ENCODE measurements at places on chromosomes 7 and 10. TPM values are rescaled to one million over a fixed set of nuclear protein-coding genes. Genes with fewer than 3 reads are reported as not detected.

SLC25A28 gene
- total RNA-seq = 16.0 TPM

GAD2 gene
- not detected for total RNA-seq

NPY4R2 gene
- total RNA-seq = 5.6 TPM

SCRN1 gene
- total RNA-seq = 99.8 TPM

SLC18A2 gene
- total RNA-seq = 1.9 TPM

NANOS1 gene
- total RNA-seq = 5.9 TPM

CALHM1 gene
- total RNA-seq = not detected

CLDN4 gene
- total RNA-seq = 162 TPM

ESYT2 gene
- total RNA-seq = 60.8 TPM

GBX1 gene
- total RNA-seq = not detected

ANKRD30A gene
- total RNA-seq = 1.5 TPM

AGR3 gene
- total RNA-seq = not detected

SAMD9 gene
- total RNA-seq = 4.2 TPM

DNA sequence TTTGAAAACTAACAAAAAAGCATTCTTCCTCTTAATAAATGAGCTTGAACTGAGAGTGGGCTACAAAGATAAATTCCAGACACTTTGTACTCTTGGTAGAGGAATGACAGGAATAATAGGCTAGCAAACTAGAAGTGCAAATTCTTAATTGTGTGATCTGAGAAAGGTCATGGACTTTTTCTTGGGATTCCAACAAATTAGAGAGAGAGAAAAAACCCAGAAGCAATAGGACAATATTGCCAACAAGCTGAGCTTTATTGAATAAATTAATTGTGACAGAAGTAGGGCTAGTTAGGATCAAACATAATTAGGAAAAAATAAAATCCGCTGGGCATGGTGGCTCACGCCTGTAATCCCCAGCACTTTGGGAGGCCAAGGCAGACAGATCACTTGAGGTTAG is 41.4 kb upstream of the LAMB1 start:
- DNase-seq = no peak

- DNase-seq = no peak
Measured at GRCh38 chr7:138363721-138364120, 96.3 kb upstream of the TRIM24 start.

GRCh38 chr10:22702348-22702747 is 12.0 kb downstream of the PIP4K2A start:
- DNase-seq = no peak

DNA sequence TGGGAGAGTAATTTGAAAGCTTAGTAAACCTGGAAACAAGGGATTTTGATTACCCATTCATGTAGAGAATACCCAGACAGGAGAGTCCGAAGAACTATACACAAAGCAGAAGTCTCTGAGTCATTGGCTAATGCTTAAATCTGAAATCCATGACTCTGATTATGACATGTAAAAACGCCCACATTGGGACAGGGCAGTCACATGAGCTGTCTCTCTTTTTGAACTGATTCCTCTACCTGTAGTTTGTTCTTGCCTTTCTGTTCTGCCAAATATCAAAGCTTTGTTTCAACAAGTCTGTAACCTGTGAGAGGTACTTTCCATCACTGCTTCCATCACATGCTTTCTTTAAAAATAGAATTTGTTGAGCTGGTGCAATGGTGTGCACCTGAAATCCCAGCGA is 4.3 kb upstream of the GPNMB start:
- DNase-seq = no peak

GRCh38 chr10:88657901-88658300 is 6.3 kb upstream of the LIPF start:
- no peak for DNase-seq

- DNase-seq = no peak
Measured at GRCh38 chr10:80197972-80198916, 7.1 kb downstream of the ANXA11 start.

DNA sequence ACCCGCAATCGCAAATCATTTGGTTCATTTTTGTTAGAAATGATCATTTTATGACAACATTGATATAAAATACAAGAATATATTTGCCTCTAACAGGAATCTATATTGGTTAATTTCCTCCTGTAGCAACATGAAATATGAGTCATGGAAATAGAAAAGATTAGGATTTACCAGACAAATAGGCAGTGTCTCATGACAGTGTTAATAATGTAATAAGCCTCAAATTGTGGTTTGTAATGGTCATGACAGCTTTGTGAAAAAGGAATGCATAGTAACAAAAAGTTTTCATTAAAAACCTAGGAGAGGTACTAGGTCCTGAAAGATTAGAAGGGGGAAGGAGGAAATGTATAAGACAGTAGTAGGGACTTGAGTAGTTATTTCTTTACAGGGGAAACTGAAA is 7.9 kb upstream of the SLK start:
- DNase-seq = no peak

DNA sequence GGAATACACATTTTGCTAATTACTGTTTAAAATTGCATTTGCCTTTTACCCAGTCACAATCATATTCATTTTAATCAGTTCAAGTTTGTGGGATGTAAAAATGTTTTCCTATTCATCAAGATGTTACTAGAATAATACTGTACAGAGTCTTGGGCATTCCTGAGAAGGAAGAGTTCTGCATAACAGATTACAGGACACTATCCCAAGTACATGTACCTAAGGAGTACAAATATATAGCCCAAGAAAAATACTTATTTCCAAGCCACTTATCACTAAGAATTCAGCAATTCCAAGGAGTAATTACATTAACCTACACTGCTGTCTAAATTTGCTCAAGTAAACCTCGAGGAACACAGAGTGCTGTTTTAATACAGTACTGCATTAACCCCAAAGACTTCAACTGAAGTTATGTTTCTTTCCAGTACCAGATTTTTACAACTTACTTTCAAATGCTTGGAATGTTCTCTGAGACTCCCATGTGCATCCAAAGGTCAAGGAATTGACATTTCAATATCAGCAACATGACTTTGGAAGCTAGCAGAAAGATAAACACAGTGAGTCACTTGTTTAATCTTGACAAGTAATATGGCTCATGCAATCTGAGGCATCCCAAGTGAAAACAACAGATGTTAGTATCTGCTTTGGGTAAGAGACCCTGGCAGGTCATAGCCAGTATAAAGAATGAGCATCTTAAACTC is 125.4 kb upstream of the BET1 start:
- DNase-seq = no peak

DNA sequence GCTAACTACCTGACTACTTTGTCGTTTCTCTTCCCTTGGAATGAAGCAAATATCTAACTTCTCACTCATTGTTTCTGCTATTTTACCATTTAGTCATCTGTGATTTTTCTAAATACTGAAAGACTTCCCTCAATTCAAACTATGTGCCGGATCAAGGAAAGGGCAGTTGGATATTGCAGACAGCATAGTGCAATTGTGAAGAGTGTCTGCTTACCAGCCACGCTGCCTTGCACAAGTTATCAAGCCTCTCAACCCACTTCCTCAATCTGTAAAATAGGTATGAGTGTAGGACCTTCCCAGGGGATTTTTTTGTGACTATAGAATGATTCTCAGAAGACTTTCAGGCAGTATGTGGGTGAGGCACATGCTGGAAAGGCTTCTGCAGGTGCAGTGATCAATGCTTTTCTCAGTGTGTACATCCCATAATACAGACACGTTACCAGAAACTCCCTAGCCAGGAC is 54.3 kb downstream of the EGFR start:
- DNase-seq = no peak

DNA sequence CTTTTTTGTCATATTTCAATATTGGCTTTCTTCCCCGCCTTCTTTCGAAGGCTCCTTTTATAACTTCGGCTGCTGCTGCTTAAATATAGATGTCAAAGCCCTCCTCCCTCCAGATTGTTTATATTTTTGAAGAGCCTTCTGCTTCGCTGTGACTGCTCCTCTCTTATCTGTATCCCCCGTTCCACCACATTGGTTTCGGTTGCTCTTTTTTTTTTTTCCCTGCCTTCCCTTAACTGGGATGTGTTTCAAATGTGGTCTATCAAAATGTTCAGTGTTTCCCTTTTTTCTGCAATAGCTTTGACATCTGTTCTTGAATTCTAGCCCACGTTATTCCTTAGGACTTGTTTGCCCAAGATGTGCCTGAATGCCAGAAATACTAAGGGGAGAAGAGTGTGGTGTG is 96.4 kb downstream of the CUX1 start:
- no peak for DNase-seq

GRCh38 chr10:76242956-76243355 is 811.5 kb downstream of the LRMDA start:
- no peak for DNase-seq

DNA sequence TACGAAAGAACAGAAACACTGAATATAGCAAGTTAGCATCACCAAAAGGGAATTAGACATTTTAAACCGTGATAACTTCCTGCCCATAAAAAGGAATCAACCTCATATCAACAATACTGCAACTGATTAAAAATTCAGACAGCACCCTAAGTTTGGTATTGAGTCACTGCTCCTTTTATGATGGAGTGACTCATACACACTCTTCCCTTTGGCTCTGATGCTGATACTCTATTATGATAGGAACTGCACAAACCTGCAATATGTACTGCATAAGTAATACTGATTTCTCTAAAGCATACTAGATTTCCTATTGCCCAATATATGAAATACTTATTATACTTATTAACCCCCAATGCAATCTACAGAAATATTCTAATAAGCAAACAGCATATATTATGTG is 118.7 kb downstream of the PARD3 start:
- DNase-seq = no peak

GRCh38 chr10:96502561-96503282 is 11.0 kb downstream of the TLL2 start:
- no peak for DNase-seq

DNA sequence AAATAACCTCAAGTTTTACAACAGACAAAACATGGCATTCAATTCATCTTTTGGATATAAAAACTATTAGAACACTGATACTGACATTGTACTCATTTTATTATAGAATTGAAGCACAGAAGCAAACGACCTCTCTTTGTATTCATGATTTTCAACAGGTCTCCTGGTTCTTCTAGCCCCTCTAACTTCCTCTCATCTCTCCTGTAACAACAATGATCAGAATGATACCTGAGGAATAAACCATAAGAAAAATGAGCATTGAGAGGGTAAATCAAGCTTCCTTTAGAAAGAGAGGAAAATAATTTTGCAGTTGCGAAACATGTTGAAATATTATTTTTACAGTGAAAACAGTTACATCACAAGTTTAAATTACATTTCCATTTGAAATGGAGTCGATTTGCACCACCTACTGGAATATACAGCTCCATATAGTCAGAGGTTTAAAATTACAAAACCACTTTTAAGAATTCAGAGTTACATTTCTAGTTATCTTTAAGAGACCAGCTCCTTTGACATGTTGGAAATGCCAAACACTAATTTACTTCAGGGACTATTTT is 17.5 kb upstream of the TEX36 start:
- DNase-seq = no peak

All from prostate gland (tissue), 2 donors.